SW 1271 (cell line): ENCODE measurements at places on chromosomes 1 and 21.

DNA sequence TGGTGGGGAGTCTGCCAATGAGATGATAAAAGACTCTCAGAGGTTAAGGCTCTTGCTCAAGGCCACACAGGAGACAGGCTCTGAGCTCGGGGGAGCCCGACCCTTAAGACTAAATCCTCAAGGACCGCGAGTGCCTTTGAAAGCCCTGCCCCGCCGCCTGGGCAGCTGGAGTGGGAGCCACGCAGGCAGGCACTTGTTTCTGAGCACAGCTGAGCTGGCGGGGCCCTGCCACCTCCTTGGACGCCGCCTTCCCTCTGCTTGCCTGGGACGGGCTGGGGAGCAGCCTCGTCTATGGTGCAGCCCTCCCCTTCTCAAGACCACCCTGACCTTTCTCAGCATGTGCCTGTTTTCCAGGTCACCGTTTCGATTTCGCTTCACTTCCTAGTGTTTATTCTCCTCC is 169.3 kb downstream of the CAMTA1 start:
- DNase-seq, result no peak

- DNase-seq, result no peak
Measured at GRCh38 chr1:230891413-230891812, 23.1 kb upstream of the C1orf198 start.

- DNase-seq, result no peak
Measured at GRCh38 chr1:212179394-212180076, 105.7 kb upstream of the PPP2R5A start.

GRCh38 chr1:167630568-167631385 is 745 bp downstream of the RCSD1 start:
- no peak for DNase-seq

- peak; percentile 52 for DNase-seq
Measured at GRCh38 chr1:116498789-116499628, 71.8 kb downstream of the CD58 start.

DNA sequence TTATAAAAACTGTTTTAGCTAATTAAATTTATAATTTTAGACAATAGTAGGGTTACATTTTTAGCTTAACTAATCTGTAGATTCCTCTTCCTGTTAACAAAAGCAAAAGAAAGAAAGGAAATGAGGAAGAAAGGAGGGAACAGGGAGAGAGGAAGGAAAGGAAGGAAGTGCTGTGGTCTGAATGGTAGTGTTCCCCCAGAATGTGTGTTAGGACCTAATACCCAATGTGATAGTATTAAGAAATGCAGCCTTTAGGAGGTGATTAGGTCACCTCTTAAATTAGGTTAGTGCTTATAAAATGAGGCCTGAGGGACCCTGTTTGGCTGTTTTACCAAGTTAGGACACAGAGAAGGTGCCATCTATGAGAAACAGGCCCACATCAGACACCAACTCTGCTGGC is 136.9 kb upstream of the SAMSN1 start:
- no peak for DNase-seq

GRCh38 chr1:229572286-229572685 is 13.8 kb upstream of the ABCB10 start:
- no peak for DNase-seq

- DNase-seq, result no peak
Measured at GRCh38 chr1:201475915-201476669, 7.1 kb upstream of the PHLDA3 start.

- DNase-seq, result no peak
Measured at GRCh38 chr1:241143765-241144442, 213.1 kb downstream of the RGS7 start.

- no peak for DNase-seq
Measured at GRCh38 chr1:29920316-29920715, 684.0 kb downstream of the PTPRU start.

DNA sequence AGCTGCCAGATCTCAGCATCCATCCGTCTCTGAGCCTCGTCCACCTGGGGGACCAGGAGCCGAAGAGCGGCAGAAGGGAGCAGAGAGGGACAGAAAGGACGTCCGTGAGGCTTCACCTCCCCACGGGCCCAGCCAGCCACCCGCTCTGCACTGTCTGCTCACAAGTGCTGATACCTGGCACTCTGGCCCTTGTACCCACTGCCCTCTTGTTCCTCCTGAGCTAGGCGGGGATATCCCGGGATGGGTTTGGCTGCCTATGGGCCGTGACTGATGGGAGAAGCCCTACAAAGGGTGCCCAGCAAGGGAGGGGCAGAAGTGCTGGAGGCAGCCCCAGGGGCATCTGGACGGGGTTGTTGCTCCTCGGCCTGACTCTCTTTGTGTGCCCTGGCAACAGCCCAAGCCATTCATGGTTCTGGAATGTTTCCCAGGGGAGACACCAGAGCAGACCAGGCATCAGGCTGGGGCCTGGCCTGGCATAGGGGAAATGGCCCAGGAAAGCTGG is 57.6 kb downstream of the LDLRAD2 start:
- DNase-seq, result peak; percentile 49

DNA sequence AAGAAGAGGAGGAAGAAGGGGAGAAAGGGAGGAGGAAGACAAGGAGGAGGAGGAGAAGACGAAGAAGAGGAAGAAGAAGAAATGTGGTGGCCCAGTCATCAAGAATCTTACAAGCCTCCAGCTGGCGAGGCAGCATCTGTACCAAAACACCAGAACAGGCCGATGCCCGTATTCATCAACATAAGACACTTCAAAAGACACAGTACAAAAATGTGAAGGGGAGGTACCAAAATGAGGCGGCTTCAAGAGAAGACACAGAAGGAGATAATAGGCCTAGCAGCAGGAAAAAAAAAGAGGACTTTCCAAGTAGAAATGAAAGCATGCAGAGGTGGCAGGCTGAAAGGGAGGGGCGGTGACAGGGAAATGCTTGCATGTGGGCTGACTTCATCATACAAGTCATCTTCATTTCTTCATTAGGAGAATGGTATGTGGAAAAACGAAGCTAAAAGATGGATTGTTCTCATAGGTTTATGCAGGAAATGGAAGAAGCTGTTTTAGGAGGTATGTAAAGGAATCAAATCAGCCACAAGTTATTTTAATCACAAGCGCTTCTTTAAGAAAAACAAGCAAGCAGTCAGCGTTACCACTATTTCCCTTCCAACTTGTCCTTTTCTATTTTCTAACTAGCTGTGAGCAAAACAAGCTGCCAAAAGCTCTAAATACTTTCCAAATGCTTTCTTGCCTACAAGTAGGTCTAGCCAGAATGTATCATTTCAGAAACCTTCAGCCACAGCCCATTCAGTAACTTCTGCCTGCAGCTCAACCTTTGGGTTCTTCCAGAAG is 192.3 kb downstream of the SLC45A1 start:
- no peak for DNase-seq

GRCh38 chr1:175116210-175116798 is 48.7 kb downstream of the TNN start:
- DNase-seq, result no peak

GRCh38 chr21:20151741-20152140 is 846.5 kb upstream of the NCAM2 start:
- DNase-seq, result no peak

- no peak for DNase-seq
Measured at GRCh38 chr1:31576743-31577455, 584 bp downstream of the TINAGL1 start.

- DNase-seq, result no peak
Measured at GRCh38 chr1:106027871-106028270, 1028.6 kb upstream of the PRMT6 start.

GRCh38 chr1:61501971-61502916 is 222.7 kb downstream of the TM2D1 start:
- no peak for DNase-seq

- DNase-seq, result no peak
Measured at GRCh38 chr1:245684571-245684970, 529.8 kb downstream of the KIF26B start.

DNA sequence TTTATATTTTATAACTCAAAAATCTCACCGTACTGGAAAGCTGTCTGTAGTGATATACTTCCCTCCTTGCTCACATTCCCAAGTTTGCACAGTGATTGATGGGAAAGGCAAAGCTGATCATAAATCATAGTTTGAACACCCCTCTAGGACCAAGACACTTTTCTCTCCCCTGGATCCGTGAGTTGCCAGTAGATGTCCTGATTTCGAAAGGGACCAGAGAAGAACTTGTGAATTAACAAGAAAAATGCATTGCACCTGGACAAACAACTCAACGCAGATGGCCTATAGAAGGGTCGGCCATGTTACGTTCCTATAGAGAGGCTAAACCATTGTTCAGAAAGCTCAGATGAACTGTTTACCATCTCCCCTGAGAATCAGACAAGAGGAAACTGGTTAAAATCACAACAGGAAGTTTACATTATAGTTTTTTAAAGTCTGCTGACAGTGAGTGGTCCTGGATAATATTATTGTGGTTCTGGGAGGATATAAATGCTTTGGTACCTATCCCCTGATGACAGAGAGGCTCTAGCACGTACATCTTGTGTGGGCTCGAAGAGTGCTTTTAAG is 124.0 kb upstream of the SLC45A1 start:
- DNase-seq, result no peak

DNA sequence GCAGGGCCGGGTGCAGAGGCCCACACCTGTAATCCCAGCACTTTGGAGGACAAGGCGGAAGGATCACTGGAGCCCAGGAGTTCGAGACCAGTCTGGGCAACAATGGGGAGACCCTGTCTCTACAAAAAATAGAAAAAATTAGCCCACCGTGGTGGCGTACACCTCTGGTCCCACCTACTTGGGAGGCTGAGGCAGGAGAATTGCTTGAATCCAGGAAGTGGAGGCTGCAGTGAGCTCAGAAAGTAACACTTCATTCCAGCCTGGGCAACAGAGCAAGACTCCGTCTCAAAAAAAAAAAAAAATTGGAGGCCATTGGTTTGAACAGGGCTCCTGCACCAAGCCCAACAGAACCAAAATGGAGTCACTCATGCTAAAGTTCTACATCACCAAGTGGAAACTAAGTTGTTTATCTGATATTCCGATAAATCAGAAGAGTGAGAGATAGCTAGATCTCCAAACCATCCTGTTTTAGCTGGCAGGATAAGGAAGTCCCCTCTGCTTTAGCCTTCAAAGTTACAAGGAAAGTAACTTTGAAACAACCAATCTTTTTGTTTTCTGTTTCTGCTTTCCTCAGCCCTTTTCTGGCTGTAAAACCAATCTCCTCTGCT is 766 bp upstream of the LSM10 start:
- no peak for DNase-seq

DNA sequence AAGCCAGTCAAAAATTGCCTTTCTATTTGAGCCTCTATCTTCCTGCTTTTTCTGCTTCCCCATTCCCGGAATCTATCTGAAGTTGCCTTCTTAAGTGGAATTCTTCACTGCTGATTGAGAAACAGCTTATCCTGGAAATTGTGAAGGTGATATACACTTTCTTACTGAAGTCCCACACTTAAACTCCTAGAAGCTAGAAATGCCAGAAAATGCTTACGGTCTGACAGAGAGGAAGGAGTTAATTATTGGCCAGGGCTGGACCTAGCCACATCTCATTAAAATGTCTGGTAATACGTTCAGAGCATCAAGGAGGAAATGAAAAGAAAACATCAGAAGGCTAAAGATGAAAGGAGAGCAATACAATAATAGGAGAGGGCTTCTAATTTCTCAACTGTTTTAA is 292.5 kb upstream of the SNX7 start:
- no peak for DNase-seq

DNA sequence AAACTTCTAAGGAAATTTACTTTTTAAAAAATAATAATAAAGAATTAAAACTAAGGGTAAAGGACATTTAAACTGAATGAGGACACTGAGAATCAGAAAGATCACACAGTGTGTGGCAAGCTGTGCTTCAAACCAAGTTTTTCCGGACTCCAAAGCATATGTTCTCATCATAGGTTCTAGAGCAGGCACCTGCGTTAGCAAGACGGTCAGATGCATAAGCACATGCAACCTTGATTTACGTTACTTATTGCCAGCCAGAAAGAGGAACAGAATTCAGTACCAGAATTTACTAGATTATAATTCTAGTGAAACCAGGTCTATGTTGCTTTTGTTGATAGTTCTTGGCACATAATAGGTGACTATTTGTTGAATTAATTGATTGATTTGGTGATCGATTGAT is 6.2 kb upstream of the LBR start:
- DNase-seq, result no peak

- DNase-seq, result no peak
Measured at GRCh38 chr1:30138891-30139290, 584.5 kb downstream of the MATN1 start.

DNA sequence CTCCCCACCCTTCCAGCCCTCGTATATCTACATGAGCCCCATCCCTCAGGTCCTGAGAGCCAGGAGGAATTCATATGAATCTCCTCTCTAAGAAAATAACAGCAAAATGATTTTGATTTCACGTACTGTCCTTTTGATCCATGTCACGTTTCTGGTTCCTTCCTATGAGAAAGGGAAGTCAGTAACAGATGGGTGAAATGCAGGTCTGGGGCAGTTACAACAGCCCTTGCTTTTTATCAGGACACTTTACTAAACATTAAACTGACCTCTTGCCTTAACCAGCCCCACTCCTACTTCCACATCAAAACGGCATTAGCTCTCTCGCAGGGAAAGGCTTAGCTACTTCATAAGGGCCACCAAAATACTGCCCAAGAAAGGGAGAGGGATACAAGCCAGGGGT is 59.0 kb downstream of the SPATA46 start:
- no peak for DNase-seq

GRCh38 chr21:38455403-38455802 is 42.9 kb downstream of the ERG start:
- DNase-seq, result no peak

DNA sequence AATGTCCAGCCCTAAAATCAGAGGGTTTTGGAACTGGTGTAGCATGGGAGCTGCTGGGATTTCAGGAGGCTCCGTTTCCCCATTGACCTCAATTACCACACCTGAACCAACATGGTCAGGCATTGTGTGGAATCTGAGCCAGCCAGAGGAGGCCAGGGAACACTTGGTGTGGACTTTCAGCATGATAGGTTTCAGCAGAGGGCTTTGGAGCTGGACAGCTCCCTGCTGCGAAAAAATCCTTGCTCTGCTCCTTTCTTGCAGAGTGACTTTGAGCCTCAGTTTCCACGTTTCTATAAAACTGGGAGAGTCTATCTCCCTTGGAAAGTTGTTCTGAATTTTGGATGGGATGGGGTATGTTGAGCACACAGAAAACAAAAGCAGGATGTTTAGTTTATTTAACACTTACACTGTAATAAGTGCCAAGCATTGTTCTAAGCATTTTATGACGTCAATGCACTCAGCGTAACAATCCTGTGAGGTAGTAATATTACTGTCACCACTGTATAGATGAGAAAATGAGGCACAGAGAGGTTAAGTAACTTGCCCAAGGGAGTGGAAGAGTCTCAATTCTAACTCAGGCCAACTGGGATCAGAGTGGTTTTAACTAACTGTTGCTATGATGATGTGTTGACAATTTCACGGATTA is 168.0 kb downstream of the GRIK3 start:
- DNase-seq, result no peak
